ENCODE measurements at places on chromosomes 6 and 20.

DNA sequence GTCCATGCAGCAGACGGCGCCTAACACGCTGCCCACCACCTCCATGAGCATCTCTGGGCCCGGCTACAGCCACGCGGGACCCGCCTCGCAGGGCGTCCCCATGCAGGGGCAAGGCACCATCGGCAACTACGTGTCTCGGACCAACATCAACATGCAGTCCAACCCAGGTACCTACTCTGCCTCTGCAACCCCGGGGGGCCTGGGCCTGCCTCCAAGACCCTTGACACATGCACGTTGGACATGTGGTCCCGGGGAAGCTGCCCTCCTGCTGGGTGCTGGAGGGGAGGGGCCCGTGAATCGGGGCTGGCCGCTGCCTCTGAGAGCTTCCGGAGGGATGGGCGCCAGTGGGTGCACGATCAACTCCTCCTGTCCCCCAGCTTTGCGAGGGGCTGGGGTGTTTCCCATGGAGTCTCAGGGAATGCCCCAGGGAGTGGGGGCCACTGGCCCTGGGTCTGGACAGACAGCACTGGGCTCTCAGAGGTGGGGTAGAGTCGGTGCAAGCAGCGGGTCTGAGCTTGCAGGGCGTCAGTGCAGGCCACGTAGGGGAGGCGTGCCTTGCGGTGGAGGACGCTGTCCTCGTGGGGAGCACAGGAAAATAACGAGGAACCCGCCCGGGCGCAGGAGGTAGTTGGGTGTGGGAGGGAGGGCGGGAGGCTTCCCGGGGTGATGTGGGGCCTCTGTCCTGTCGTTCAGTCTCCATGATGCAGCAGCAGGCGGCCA lies 19.4 kb downstream of the SS18L1 start:
- DNase-seq = no peak

DNA sequence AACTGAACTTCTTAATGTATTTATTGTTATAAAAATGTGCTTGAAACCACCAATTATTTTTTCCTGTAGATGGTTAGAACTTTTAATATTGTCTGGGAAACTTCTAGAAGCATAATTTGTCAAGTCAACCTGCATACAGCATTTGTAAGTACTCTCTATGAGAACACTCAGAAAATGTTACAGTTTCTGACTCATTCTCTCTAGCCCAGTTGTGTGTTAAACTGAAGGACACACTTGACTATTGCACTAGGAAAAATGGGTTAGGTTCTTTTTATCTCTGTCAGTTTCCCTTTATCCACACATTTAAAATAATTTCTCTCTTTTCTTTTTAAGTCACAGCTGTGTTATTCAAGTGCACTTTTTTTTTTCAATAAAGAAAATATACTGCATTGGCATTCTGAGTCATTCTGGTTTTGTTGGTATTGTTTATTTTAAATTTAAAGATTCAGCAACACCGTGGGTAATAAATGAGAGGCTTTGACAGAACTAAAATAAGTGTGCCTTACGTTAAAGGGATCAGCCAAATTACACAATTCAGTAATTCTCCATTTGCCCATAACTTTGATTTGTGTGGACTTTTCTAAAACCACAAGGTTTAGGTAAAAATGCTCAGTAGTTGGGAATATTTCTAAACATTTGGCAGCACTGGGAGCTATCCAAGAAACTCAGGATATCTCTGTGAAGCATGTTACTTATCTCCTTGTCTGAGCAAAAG lies 50.7 kb downstream of the OPN5 start:
- no peak for DNase-seq

DNA sequence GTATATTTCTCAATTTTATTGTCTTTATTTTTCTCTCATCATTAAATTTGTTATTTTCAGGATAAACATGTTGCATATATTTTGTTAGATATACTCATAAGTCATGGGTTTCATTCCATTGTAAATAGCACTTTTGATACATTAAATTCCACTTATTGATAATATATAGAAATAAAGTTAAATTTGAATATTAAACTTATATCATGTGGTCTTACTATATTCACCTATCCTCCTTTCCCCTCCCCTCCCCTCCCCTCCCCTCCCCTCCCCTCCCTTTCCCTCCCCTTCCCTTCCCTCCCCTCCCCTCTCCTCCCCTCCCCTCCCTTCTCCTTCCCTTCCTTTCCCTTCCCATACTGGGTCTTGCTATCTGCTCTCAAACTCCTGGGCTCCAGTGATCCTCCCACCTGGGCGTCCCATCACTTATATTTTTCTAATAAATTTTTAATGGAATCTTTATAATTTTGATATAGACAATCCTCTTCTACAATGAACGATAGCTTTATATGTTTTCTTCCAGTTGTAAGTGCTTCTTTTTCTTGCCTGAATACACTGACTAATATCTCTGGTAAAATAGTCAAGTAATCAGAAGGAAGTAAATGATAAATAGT lies 692.4 kb downstream of the C6orf118 start:
- DNase-seq = no peak

GRCh38 chr6:38907264-38907663 lies 141.3 kb upstream of the GLP1R start:
- no peak for DNase-seq

DNA sequence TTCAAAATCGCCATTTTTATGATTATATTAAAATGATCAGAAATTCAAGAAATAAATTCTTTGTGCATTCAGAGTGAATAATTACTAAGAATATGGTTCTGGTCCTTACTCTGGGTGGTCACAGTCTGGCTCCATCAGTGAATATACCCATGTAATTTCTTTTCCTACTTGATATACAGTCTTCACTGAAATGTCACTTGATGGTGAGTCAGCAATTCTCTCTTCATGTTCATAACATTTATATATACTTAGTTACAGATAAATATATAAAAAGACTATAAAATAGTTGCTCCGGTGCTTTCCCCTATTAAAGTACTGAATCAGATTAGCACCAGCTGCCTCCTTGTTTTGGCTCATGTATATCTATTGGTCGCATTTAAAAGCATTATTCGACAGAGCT lies 56.4 kb upstream of the MTRF1L start:
- DNase-seq = no peak

DNA sequence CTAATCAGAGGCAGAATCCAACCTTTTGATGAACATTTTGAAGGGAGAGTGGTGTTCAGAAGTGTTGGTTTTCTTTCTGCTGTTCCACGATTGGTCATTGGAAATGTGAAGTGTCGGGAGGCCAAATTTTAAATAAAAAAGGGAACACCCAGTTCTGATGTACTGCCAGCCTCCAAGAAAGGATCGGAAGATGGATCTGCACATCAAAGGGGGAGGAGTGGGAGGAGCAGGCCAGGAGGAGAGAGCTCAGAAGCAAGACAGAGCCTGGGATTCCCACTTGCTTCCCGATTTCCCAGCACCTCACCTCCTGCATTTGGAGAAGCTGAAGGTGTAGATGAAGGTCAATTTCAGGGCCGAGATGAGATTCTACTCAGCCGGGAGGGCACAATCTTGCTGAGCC lies 55.9 kb upstream of the NAA20 start:
- DNase-seq = no peak

DNA sequence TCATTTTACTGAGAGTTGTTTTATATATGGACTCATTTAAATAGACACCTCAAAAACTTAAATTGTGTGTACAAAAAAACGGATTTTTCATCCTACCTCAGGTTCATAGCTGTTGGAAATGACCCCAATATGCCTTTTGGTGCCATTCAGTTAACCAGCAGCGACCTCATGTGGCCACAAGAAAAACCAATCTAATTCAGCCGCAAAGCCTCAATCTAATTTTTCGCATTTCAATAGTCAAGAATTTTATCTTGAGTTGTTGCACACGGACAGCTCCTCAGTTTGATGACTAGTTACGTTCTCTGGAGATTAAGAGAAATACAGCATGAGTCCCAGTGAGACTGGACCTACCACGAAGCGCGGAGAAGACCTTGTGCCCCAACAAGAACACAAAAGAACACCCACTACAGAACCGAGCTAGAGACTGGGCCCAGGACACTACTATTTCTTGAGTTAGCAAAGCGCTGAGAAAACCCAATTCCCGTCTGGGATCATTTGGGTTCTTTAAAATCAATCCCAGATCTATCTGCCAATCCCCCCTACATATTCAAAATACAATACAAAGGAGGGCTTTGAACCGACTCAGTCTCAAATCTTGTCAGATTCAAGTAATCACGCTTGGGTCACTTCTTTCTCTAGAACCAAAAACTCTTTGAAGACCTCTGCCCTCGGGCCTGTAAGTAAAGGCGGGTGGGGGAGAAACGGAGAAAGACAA lies 1.1 kb downstream of the TCP11 start:
- no peak for DNase-seq

GRCh38 chr6:104700371-104701185 lies 159.1 kb downstream of the HACE1 start:
- no peak for DNase-seq

DNA sequence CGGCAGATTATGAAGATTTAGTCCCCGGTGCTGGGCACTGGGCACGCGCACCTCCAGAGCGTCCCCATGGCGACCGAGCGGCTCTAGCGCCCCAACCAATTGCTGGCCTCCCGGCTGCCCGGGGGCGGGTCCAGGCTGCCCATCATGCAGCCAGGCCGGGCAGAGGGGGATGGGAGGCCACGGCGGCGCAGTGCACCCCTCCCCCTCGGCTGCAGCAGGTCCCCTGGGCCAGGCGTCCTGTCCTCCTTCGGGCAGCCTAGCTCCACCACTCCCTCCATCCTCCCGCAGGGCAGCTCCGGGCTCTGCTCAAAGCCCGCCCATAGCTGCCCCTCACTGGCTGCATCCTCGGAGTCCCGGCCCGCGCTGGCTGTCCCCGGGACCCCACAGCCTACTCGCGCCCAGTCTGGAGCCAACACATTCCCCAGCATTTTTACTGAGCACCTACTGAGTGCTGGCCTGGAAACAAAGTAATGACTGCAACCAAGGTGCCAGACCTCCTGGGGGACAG lies 99.4 kb downstream of the ASXL1 start:
- DNase-seq = peak; percentile 59

DNA sequence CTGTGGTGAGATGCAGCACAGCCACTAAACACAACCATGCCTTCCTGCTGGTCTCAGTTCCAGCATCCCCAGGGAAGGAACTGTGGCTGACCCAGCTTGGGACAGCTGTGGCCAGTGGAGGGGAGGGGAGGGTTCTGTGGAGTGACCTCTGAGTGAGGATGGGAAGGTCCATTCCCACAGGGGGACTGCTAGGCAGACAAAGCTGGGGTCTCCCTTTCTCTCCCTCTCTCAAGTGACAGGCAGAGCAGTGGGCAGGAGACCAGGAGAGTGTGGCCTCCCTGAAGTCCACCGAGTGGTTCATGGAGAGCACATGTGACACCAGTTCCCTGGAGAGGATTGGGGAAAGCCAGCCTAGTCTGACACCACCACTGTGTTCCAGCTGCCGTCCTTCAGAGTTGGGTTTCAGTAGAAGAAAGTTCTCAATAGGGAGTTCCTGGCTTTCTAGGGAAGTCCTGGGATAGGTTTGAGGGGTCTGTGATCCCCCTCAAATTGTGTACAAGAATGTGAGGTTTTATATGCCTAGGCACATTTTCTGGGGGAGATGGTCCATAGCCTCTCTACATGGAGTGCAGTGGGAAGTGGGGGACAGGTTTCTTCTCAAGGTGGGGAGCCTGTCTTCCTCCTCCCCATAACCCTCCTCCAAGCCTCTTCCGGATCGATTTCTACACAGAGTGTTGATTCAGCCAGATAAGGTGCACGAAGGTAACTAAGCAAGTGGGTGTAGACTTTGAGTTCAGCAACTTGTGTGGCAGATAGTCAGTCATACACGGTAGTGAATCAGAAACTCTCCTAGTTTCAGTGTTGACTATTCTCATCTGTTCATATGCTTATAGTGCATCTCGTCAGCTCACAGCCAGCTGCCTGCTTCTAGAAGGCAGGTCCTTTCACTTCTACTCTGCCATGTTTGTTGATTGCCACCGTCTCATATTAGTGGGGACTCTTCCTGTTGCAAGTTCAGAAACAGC lies 18.9 kb downstream of the MANBAL start:
- DNase-seq = no peak

- peak; percentile 85 for DNase-seq
These were observed 100.3 kb downstream of the PLCB1 start for GRCh38 chr20:8232332-8232731.

DNA sequence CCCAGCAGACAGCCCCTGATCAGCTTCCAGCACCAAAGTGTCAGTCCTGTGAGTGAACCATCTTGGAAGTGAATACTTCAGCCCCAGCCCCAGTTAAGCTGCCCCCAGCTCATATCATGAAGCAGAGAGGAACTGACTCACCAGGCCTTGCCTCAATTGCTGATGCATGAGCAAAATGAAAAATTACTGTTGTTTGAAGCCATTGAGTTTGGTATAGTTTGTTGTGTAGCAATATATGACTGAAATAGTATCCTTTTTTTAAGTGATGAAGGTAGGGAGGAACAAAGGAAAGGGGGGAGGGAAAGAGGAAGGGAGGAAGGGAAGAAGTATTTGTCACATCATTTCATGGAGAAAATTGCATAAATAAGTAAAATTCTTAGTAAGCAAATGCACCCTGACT lies 266.4 kb downstream of the MAFB start:
- no peak for DNase-seq

DNA sequence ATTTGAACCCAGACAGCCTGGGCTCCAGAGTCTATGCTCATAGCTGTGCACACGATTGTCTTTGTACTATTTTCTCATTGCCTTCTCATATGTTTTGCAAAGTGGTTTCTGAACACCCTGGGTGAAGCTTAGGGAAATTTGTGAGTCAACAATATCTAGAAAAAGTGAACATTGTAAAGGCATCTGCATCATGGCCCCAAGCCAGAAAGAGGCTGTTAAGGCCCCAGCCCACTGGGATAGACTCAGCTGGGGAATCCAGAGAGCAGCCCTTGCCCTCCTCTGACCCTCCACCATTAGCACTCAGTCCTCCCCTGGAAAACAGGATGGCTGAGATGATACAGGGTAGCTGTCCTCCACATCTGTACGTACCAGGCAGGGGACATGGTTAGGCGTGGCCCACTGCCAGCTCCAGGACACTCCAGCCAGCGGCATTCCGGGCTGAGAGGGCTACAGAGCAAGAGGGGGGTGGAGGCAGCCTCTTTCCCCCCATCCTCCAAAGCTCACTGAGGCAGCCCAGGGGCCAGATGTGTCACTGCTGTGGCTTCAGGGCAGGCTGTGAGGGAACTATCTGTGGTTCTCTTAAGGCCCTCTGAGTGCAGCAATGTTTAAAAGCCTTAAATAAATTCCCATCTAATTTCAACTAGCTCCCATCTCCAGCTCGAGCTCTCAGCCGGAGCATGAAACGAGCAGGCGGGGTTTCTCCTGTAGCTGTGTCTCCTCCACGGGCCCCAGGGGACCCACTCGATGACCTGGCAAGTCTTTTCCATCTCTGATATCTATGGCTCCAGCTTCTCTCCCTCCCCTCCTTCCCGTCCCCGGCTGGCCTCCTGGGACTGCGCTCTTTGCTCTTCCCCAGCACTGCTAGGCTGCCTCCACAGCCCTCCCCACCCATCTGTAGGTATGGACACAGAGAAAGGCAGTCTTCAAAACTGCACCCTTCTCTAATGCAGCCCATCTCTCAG lies 209.4 kb upstream of the LRFN2 start:
- no peak for DNase-seq

Data from C1 segment of cervical spinal cord (tissue), 14 donors.